ENCODE measurements at places on chromosomes 4 and X. TPM values are rescaled to one million over a fixed set of nuclear protein-coding genes. Genes with fewer than 3 reads are reported as not detected.

The PNMA6A gene
- total RNA-seq, result not detected

The SLC49A3 gene
- 10.7 TPM for total RNA-seq

The CFP gene
- total RNA-seq, result 0.53 TPM

The RASL11B gene
- total RNA-seq, result not detected

The KIAA1210 gene
- total RNA-seq, result not detected

The QRFPR gene
- total RNA-seq, result not detected

The CLDN22 gene
- not detected for total RNA-seq

GRCh38 chr4:127732623-127733328, 2.6 kb downstream of the SLC25A31 start:
- peak; percentile 71 for DNase-seq
- H3K4me1 ChIP-seq, result no peaks in the 10 kb centered on the region
- no peaks in the 10 kb centered on the region for H3K36me3 ChIP-seq
- no peak overlapping the region for H3K4me3 ChIP-seq
- no peak overlapping the region for H3K27ac ChIP-seq
- H3K27me3 ChIP-seq, result no peaks in the 10 kb centered on the region

GRCh38 chrX:149032449-149032848, 472.7 kb downstream of the IDS start:
- no peaks in the 10 kb centered on the region for H3K4me1 ChIP-seq
- DNase-seq, result no peak
- H3K27me3 ChIP-seq, result no peaks in the 10 kb centered on the region
- no peaks in the 10 kb centered on the region for H3K36me3 ChIP-seq
- no peak overlapping the region for H3K27ac ChIP-seq
- no peak overlapping the region for H3K4me3 ChIP-seq

DNA sequence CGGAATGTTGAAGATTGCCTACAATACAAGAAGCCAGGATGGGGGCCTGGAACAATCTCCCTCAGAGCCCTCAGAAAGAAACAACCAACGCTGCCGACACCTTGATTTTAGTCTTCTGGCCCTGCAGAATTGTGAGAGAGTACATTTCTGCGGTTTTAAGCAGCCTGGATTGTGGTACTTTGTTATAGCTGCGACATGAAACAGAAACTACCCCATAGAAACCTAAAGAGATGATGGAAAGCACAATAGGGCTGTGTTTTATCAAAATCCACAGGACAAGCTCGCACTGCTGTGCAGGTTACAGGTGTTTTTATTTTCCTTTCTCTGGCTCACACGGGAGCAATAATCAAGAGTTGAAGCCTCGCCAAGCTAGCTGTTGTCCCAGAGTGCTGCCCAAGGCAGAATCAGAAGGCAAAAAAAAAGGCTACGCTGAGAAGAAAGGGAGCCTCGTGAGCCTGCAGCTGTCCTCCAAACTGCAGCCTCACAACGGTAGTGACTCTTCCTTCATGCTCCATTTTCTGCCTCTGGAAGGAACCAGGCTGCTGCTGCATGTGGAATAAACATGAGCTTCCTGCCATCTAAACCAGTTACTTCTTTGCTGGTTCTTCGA, 232.4 kb downstream of the LDB2 start:
- no peak overlapping the region for H3K4me3 ChIP-seq
- H3K36me3 ChIP-seq, result no peaks in the 10 kb centered on the region
- H3K27ac ChIP-seq, result no peak overlapping the region
- H3K4me1 ChIP-seq, result no peaks in the 10 kb centered on the region

- H3K4me1 ChIP-seq, result no peaks in the 10 kb centered on the region
- no peak for DNase-seq
- no peak overlapping the region for H3K27ac ChIP-seq
- H3K27me3 ChIP-seq, result no peaks in the 10 kb centered on the region
- no peak overlapping the region for H3K4me3 ChIP-seq
- 0 out of 2 replicates have a peak, but pooled peaks cover 4% of the 10 kb centered on the region for H3K36me3 ChIP-seq
These were observed 71.6 kb downstream of the PRRG1 start for GRCh38 chrX:37420756-37421155.

DNA sequence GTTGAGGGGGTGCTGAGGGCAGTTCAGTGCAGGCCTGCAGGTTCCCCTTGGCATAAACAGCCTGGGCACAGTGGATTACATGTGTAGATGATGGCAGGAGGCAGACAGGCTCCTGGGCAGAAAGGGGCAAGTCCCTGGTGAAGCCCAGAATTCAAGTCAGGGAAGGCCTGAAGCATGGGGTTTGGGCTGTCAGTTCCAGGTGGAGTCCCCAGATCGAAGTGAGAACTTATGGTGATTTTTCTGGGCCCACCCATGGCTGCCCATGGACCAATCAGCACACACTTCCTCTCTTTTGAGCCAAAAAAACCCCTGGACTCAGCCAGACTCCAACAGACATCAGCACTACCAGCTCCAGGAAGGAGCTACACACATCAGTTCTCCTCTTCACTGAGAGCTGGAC, 529.1 kb downstream of the PPARGC1A start:
- no peaks in the 10 kb centered on the region for H3K36me3 ChIP-seq
- H3K27me3 ChIP-seq, result no peaks in the 10 kb centered on the region

GRCh38 chrX:17052793-17053192, 106.3 kb downstream of the REPS2 start:
- no peak for DNase-seq
- no peak overlapping the region for H3K27ac ChIP-seq
- H3K27me3 ChIP-seq, result no peaks in the 10 kb centered on the region
- no peaks in the 10 kb centered on the region for H3K4me1 ChIP-seq
- H3K4me3 ChIP-seq, result no peak overlapping the region

GRCh38 chr4:150237110-150237872, 159.0 kb downstream of the DCLK2 start:
- no peak for DNase-seq
- H3K4me3 ChIP-seq, result no peak overlapping the region
- H3K27me3 ChIP-seq, result no peaks in the 10 kb centered on the region
- no peaks in the 10 kb centered on the region for H3K36me3 ChIP-seq
- H3K27ac ChIP-seq, result no peak overlapping the region

DNA sequence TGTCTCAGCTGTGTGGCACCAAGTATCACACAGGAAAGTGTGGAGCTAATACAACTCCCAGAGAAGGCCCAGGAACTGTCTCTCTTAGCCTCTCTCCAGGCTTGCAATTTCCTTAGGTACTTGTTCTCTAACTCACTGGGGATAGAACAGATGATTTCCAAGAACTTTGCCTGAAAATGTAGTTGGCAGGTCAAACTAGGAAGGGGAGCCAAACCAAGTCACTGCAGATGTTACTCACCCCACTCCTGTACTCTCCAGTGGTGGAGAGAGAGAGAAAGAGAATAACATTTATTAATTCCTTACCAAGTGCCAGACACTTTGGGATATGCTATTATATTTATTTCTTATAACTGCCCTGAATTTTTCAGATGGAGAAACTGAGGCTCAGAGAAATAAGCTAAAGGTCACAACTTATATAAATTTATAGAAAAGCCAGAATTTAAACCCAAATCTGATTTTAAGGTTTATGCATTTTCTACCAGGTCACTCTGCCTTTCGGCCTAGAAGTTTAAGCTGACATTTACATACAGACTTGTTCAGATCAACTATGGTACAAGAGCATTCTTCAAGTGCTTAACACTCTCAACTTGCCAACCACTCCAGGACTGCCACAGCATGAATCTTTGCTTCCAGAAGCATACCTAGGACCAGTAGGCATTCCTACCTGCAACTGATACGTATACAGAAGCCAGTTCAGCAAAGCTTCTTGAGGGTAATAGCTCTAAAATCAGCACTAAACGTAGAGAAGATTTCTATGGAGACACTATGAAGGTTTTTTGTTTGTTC, 248.6 kb upstream of the ETNPPL start:
- no peak for DNase-seq
- no peaks in the 10 kb centered on the region for H3K36me3 ChIP-seq
- no peaks in the 10 kb centered on the region for H3K4me1 ChIP-seq
- H3K4me3 ChIP-seq, result no peak overlapping the region
- no peak overlapping the region for H3K27ac ChIP-seq

- H3K27me3 ChIP-seq, result no peaks in the 10 kb centered on the region
- no peak overlapping the region for H3K4me3 ChIP-seq
- H3K27ac ChIP-seq, result no peak overlapping the region
These were observed 243.3 kb downstream of the ZNF674 start for GRCh38 chrX:46301903-46302302.

- no peaks in the 10 kb centered on the region for H3K36me3 ChIP-seq
- H3K27ac ChIP-seq, result no peak overlapping the region
- H3K4me3 ChIP-seq, result no peak overlapping the region
- no peak for DNase-seq
- no peaks in the 10 kb centered on the region for H3K4me1 ChIP-seq
These were observed 249.1 kb downstream of the DCLK2 start for GRCh38 chr4:150327262-150327780.

GRCh38 chr4:183823434-183823833, 81.7 kb upstream of the STOX2 start:
- no peaks in the 10 kb centered on the region for H3K27me3 ChIP-seq
- peak overlapping the region; percentile 39 for H3K27ac ChIP-seq
- peaks cover 13% of the 10 kb centered on the region for H3K4me1 ChIP-seq
- no peak overlapping the region for H3K4me3 ChIP-seq
- no peaks in the 10 kb centered on the region for H3K36me3 ChIP-seq
